HFFc6 (cell line): ENCODE measurements at places on chromosomes 13 and 19. TPM values are rescaled to one million over a fixed set of nuclear protein-coding genes. Genes with fewer than 3 reads are reported as not detected.

- peaks cover 9% of the 10 kb centered on the region for H3K27me3 ChIP-seq
- H3K27ac ChIP-seq, result no peak overlapping the region
- no peak overlapping the region for H3K4me3 ChIP-seq
- no peaks in the 10 kb centered on the region for H3K4me1 ChIP-seq
- no peaks in the 10 kb centered on the region for H3K36me3 ChIP-seq
These were observed 575.6 kb downstream of the DIAPH3 start for GRCh38 chr13:59587971-59588716.

GRCh38 chr19:55258476-55258827 is 365 bp downstream of the PPP6R1 start:
- no peak overlapping the region; the same call in 1 of the 2 replicates for H3K27ac ChIP-seq
- peak overlapping the region; percentile 90 for H3K4me3 ChIP-seq
- no peaks in the 10 kb centered on the region; the same call in 1 of the 2 replicates for H3K27me3 ChIP-seq
- no peak for DNase-seq
- peaks cover 25% of the 10 kb centered on the region for H3K36me3 ChIP-seq

DNA sequence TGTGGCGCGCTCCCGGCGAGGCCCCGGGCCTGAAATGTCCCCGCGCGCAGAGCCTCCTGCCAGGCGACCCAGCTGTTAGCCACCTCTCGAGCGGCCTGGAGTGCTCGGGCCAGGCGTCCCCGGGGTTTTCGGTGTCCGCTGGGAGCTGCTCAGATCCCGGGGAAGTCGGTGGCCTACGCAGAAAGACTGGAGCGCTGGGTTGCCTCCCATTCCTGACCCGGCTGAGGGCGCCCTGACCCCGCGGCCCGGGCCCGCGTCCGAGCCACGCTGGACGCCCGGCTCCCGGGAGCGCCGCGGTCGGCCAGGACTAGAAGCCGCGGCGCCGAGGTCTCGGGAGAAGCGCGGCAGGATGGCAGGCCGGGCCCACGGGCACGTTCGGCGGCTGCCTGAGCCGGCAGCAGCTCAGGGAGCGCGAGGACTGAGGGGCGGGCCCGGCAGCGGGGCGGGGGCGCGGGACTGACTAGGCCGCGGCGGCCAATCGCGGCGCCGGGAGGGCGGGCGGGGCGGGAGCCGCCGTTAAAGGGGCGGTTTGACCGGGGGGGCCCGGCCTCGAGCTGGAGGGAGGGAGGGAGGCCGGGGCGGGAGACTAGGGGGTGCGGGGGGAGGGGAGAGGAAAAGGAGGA is 1.3 kb upstream of the ZIC2 start:
- peaks cover 22% of the 10 kb centered on the region for H3K4me1 ChIP-seq
- peaks cover 65% of the 10 kb centered on the region for H3K27me3 ChIP-seq

- H3K27me3 ChIP-seq, result no peaks in the 10 kb centered on the region; the same call in 1 of the 2 replicates
- no peaks in the 10 kb centered on the region for H3K4me1 ChIP-seq
- no peak for DNase-seq
These were observed 1937.3 kb downstream of the OLFM4 start for GRCh38 chr13:54965881-54966280.

DNA sequence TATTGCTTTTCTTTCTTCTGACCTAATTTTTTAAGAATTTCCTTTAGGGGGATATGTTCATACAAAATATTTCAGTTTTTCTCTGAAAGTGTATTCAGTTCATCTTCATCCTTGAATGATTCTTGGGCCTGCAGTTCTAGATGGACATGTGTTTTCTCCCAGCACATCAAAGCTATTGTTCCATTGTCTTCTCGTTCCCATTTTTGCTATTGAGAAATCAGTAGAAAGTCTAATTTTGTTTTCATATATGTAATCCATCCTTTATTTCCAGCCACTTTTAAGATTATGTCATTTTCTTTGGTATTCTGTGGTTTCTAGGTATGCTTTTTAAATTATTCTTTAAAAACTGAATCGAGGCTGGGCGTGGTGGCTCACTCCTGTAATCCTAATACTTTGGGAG is 15.8 kb upstream of the GRAMD1A start:
- no peak overlapping the region for H3K4me3 ChIP-seq
- H3K27ac ChIP-seq, result no peak overlapping the region
- H3K36me3 ChIP-seq, result no peaks in the 10 kb centered on the region
- peaks cover 27% of the 10 kb centered on the region for H3K27me3 ChIP-seq

DNA sequence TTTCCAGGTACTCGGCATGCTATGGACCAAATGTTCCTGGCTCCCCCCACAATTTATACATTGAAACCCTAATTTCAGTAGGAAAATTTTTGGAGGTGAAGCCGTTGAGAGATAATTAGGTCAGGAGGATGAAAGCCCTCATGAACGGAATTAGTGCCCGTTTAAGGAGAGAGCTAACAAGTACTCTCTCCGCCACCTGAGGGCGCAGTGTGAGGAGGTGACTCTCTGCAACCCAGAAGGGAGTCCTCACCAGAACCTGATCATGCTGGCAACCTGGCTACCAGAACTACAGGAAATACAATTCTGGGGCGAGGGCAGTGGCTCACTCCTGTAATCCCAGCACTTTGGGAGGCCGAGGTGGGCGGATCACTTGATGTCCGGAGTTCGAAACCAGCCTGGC is 397.8 kb downstream of the SLITRK5 start:
- H3K4me3 ChIP-seq, result no peak overlapping the region
- no peaks in the 10 kb centered on the region for H3K27me3 ChIP-seq
- no peaks in the 10 kb centered on the region for H3K4me1 ChIP-seq
- no peak overlapping the region for H3K27ac ChIP-seq
- no peaks in the 10 kb centered on the region for H3K36me3 ChIP-seq

DNA sequence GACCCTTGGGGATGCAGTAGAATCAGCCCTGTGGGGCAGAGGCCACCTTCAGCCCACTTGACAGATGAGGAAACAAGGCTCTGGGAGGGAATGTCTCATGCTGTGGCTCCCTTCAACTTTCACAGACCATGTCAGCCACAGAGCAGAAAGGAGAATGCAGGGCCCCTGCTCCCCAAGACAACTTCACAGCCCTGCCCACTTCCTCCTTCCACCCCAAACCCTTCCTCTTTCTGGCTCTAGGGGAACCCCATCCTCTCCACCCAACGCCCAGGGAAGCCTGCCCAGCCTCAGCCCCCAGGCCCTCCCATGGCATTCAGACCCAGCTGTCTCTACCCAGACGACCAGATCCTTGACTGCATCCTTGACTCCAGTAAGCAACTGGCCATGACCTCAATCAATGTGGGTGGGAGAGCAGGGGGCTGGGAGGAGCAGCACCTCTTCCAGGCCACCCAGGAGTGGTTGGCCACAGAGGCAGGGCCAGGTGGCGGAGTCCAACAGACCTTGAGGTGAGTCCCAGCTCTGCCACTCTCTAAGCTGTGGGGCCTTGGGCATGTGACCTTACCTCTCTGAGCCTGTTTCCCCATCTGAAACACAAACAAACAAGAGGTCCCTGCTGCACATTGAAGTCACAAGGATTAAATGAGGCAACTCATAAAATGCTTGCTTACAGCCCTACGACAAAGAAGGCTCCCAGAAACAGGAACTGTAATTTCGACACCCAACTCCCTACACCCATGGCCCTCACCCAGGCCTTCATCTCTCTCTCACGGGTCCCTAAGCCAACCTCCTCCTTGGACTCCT is 15.8 kb downstream of the DEDD2 start:
- H3K36me3 ChIP-seq, result peaks cover 49% of the 10 kb centered on the region
- H3K4me3 ChIP-seq, result no peak overlapping the region
- peak overlapping the region; percentile 42; the same call in 1 of the 2 replicates for H3K27ac ChIP-seq
- no peak for DNase-seq
- peaks cover 44% of the 10 kb centered on the region for H3K4me1 ChIP-seq

DNA sequence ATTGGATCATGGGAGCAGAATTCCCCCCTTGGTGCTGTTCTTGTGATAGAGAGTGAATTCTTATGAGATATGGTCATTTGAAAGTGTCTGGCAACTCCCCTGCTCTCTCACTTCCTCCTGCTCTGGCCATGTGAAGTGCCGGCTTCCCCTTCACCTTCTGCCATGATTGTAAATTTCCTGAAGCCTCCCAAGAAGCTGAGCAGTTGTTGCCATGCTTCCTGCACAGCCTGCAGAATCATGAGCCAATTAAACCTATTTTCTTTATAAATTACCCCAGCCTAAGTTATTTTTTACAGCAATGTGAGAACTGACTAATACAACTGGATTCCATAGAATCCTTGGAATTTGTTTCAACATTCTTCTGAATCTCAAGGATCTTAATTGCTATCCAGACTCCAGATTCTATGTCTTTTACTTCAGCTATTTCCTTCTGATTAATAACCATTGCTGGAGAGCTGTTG is 328.1 kb downstream of the SLITRK5 start:
- peak; percentile 13 for DNase-seq
- 0 out of 2 replicates have a peak overlapping the region, but pooled peaks have one; percentile 56 for H3K27ac ChIP-seq
- H3K27me3 ChIP-seq, result 0 out of 2 replicates have a peak, but pooled peaks cover 1% of the 10 kb centered on the region
- no peaks in the 10 kb centered on the region for H3K36me3 ChIP-seq

DNA sequence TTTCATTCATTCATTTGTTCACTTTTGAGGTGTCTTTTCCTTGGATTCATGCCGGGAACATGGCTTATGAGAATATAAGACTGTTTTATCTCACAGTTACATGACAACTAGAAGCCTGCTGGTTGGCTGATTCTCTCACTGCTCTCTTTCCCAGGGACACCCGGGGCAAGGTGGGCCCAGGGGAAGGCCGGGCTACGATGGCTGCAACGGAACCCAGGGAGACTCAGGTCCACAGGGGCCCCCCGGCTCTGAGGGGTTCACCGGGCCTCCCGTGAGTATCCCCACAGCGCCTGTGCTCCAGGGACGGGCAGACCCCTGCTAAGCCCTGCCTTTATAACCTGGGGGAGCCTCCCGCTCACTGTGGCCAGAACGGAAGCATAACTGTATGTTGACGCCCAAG is 121.2 kb downstream of the COL4A2 start:
- no peak for DNase-seq
- peaks cover 61% of the 10 kb centered on the region for H3K36me3 ChIP-seq
- H3K27ac ChIP-seq, result no peak overlapping the region
- no peak overlapping the region for H3K4me3 ChIP-seq
- peaks cover 19% of the 10 kb centered on the region for H3K4me1 ChIP-seq
- H3K27me3 ChIP-seq, result no peaks in the 10 kb centered on the region; the same call in 1 of the 2 replicates

DNA sequence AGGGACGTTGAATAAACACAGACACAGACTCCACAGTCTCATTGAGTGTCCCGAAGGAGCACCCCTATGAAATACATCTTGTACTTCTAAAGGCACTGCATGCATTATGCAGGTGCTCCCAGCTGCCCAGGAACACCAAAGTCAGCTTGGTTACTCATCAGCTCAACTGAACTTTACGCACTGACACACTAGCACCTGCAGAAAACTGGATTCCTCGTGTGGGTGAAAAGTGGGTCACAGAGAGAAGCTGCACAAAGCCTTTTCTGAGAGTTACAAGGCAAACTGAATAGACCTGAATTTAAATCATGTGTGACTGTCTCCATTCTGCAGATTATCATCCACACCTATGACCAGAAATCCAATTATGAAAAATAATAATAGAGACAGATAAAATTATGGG is 527.5 kb upstream of the NBEA start:
- H3K4me3 ChIP-seq, result no peak overlapping the region
- peaks cover 52% of the 10 kb centered on the region for H3K4me1 ChIP-seq
- peaks cover 1% of the 10 kb centered on the region; the same call in 1 of the 2 replicates for H3K27me3 ChIP-seq
- no peaks in the 10 kb centered on the region for H3K36me3 ChIP-seq
- no peak for DNase-seq

DNA sequence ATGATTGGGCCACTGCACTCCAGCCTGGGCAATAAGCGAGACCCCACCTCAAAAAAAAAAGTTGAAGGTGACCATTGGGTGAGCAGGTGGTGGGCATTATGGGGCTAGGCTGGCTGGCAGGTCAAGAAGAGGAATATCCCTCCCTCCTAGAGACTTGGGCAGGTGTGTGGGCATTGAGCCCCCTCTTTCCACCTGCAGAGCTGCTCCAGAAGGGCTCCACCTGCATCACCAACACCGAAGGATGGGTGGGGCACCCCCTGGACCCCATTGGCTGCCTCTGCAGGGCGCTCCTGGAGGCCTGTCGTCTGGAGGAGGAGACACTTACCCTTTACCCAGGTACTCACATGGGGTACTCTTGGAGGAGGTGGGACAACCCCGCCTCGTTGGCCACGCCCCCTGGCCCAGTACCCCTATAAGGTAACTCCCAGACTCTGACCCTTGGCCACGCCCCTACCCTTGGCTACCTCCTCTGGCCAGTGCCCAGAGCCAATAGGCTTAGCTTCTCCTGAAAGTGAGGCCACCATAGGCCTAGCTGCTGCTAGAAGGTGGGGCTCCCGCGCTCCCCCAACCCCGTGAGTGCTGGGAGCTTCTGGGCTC is 21.9 kb downstream of the ZSWIM4 start:
- no peak for DNase-seq
- H3K4me1 ChIP-seq, result peaks cover 9% of the 10 kb centered on the region; the same call in 1 of the 2 replicates
- H3K4me3 ChIP-seq, result no peak overlapping the region
- H3K36me3 ChIP-seq, result peaks cover 21% of the 10 kb centered on the region

GRCh38 chr19:310141-310651 is 19.0 kb upstream of the PLPP2 start:
- no peak overlapping the region for H3K4me3 ChIP-seq
- H3K36me3 ChIP-seq, result peaks cover 19% of the 10 kb centered on the region
- H3K4me1 ChIP-seq, result no peaks in the 10 kb centered on the region
- no peak for DNase-seq
- H3K27me3 ChIP-seq, result no peaks in the 10 kb centered on the region; the same call in none of the 2 replicates

- DNase-seq, result no peak
- H3K27ac ChIP-seq, result no peak overlapping the region
- no peaks in the 10 kb centered on the region for H3K4me1 ChIP-seq
- H3K36me3 ChIP-seq, result no peaks in the 10 kb centered on the region
- no peaks in the 10 kb centered on the region; the same call in 1 of the 2 replicates for H3K27me3 ChIP-seq
- H3K4me3 ChIP-seq, result no peak overlapping the region
These were observed 1233.7 kb downstream of the PCDH17 start for GRCh38 chr13:58865286-58865685.

GRCh38 chr19:35720163-35720524 is 2.3 kb downstream of the KMT2B start:
- peaks cover 8% of the 10 kb centered on the region; the same call in 1 of the 2 replicates for H3K36me3 ChIP-seq
- peak overlapping the region; percentile 56; the same call in 1 of the 2 replicates for H3K27ac ChIP-seq

GRCh38 chr13:98473135-98473787 is 103.6 kb downstream of the STK24 start:
- no peaks in the 10 kb centered on the region; the same call in 1 of the 2 replicates for H3K27me3 ChIP-seq
- no peak overlapping the region for H3K4me3 ChIP-seq
- DNase-seq, result no peak
- H3K36me3 ChIP-seq, result peaks cover 38% of the 10 kb centered on the region

DNA sequence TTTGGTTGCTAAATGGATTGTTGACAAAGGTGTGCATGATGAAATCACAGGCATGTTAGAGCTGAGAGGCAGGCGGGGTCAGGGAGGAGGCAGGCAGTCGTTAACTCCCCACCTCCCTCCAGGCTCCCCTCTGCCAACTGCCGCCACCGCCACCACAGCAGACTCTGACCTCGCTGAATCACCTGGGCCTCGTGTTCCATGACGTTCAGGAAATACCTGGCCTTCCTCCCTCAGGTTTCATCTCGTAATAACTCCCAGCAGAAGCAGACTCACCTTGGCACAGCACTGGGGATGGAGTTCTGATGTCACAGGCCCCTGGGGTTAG is 198.5 kb downstream of the KATNAL1 start:
- H3K36me3 ChIP-seq, result no peaks in the 10 kb centered on the region
- peaks cover 66% of the 10 kb centered on the region for H3K4me1 ChIP-seq
- no peak overlapping the region for H3K27ac ChIP-seq
- H3K27me3 ChIP-seq, result no peaks in the 10 kb centered on the region; the same call in none of the 2 replicates
- DNase-seq, result no peak
- no peak overlapping the region for H3K4me3 ChIP-seq

Gene MISP3
- total RNA-seq, result 0.70 and 1.1 TPM in 2 replicates

Gene SMIM44
- total RNA-seq, result not detected in 3 replicates

Gene ZNF100
- 2.4 to 6.2 TPM (median 4.4 TPM) in 3 replicates for total RNA-seq

Gene SRRM5
- 0.12 to 0.31 TPM (median 0.19 TPM) in 3 replicates for total RNA-seq

Gene CD22
- total RNA-seq, result 0.24 to 0.83 TPM (median 0.27 TPM) in 3 replicates
